ENCODE measurements at places on chromosomes 6 and 20.

DNA sequence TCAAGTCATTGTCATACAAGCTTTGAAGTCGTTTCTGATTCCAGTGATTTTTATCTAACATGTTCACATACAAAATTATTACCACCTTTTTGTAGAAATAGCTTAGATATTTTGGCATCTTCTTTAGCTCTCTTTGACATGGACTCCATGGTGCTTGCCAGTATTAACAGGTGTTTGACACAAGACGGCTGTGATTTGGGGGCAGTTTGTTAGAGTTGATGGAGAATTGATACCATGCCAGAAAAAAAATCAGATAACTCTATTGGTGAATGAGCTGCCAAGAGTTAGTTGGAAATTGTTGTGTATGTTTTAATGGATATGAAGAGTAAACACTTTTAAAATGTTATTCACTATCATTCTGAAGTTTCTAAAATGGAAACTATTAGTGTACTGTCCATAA lies 146.6 kb upstream of the LAMP5 start:
- DNase-seq = no peak

GRCh38 chr20:62182469-62183425 lies at the start of gene MTG2:
Gene MTG2, plus strand, starts transcription at chr20:62183028. Its CDS starts 10,393 bp downstream, at chr20:62193421.
- peak; percentile 96 for DNase-seq

DNA sequence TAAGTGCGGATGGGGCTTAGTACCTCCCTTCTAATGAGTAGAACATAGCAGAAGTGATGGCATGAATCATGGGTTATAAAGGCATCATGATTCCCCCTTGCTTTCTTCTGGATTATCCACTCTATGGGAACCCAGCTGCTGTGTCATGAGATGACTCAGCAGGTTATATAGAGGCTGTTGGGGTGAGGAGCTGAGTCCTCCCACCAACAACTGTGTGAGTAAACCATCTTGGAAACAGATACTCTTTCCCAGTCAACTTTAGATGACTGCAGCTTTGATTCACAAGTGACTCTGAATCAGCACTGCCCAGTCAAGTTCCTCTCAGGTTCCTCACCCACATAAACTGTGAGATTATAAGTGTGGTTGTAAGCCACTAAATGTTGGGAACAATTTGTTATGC lies 46.3 kb downstream of the FAM83B start:
- DNase-seq = no peak

DNA sequence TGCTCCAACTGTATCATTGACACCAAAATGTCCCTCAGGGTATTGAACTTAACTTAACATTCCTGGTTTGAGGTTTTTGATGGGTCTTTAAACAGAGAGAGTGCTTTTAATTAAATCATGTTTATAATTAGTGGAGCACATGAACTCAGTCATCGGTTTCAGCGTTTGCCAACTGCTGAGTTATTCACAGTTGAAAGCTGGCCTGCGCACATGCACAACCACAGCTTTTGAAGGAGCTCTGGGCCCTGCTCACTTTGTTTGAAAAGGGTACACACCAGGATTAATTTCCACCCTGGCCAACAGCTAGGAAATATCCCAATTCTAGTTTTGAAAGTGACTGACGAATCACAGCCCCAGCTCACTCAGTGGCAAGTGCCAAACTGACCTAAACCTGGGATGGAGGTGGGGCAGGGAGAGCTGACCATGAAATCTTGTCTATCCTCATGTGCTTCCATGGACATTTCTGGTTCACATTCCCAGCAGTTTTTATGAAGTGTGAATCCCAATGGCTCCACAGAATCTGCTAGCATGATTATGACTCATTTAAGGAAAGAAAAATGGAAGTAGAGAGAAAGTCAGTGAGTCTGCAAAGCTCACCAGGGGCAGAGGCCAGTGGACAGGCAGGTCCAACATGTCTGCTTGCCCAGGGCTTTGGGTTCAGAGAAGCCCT lies 247.8 kb downstream of the FNDC1 start:
- DNase-seq = no peak

DNA sequence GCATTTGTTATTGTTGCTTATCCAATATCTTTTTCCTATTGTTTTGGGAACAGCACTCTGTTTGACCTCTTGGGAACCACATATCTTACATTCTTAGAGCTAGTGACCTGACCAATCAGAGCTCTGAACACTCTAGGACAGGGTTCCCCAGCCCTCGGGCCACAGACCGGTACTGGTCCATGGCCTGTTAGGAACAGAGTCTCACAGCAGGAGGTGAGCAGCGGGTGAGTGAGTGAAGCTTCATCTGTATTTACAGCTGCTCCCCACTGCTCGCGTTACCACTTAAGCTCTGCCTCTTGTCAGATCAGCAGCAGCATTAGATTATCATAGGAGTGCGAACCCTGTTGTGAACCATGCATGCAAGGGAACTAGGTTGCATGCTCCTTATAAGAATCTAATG lies 226.0 kb upstream of the TSHZ2 start:
- no peak for DNase-seq

DNA sequence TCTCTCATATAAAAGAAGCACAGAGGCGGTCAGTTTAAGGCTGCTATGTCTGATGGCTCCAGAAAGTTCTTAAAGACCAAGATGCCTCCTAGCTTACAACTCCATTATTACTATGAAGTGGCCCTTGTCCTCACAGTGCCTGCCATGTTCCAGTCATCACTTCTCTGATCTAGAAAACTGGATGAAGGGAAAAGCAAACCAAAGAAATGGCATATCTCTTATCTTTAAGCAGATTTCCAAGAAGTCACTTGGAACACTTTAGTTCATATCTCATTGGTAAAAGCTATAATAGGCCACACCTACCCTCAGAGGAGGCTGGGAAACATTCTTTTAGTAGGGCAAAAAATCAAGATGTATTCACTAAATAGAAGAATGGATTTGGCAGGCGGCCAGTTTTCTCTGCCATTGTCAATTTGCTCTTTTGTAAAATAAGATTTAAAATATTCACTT lies 289.6 kb downstream of the TBC1D7 start:
- no peak for DNase-seq

- DNase-seq = no peak
Measured at GRCh38 chr6:119676230-119676629, 326.7 kb upstream of the MAN1A1 start.
